RWPE1 (cell line): ENCODE measurements at places on chromosomes 11 and 22.

DNA sequence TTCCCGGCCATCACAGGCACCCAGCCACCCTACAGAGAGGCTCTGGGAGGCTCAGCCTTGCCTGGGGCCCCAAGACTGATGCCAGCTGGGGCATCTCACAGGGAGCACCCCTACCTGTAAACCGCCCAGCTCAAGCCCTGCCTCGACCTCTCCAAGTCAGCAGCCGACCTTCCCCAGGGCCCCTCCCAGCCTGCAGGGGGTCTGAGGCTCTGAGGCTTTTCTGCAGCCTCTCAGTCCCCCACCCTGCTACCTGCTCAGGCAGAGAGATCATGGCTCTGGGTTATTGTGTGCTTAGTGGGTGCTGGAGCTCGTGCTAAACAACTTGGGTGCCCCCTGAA is 23.1 kb upstream of the RTN4R start:
- no peak for DNase-seq

- DNase-seq = peak; percentile 75
Measured at GRCh38 chr11:107858217-107859070, at the start of gene SLC35F2. Gene SLC35F2 (minus strand): TSS chr11:107858787. CDS start chr11:107858767, 20 bp downstream.

- DNase-seq = peak; percentile 37
Measured at GRCh38 chr11:16806791-16807190, 68.3 kb downstream of the C11orf58 start.

- DNase-seq = no peak
Measured at GRCh38 chr22:44459551-44459950, 38.5 kb downstream of the RTL6 start.

DNA sequence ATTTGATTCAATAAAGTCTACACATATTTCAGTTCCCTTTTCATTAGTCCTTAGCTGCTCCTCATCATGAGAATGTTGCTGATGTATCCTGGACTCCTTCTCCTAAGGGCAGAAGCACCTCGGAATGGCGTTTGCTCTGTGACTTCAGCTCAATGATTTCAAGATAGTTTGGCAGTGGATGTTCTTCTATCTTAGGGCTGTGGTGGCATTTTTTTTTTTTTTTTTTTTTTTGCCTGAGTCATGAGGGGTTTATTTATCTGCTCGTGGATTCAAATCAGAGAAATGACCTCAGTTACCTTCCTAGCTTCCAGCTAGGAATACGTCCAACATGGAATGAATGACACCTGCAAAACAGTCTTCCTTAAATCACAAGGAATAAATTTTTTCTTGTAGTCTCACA is 220.0 kb upstream of the ZBED5 start:
- no peak for DNase-seq
